ENCODE measurements at places on chromosomes 6 and 20. TPM values are rescaled to one million over a fixed set of nuclear protein-coding genes. Genes with fewer than 3 reads are reported as not detected.

The GABRR1 gene
- 4.6 TPM for total RNA-seq

The ULBP1 gene
- 0.60 TPM for total RNA-seq

The HLA-DPB1 gene
- total RNA-seq = 6.7 TPM

The ZNF217 gene
- 16.4 TPM for total RNA-seq

The DEFB112 gene
- not detected for total RNA-seq

The BPI gene
- 2.4 TPM for total RNA-seq

The PRR18 gene
- 0.22 TPM for total RNA-seq

The ZBTB46 gene
- total RNA-seq = 12.1 TPM

The FRK gene
- 2.3 TPM for total RNA-seq

The ACOT8 gene
- 36.1 TPM for total RNA-seq

The IL17F gene
- not detected for total RNA-seq

The CST5 gene
- total RNA-seq = not detected

The MKKS gene
- total RNA-seq = 28.9 TPM

The KIAA1586 gene
- 55.0 TPM for total RNA-seq

The NKX2-2 gene
- total RNA-seq = not detected

The SOX12 gene
- 16.4 TPM for total RNA-seq

The MAP7 gene
- 40.2 TPM for total RNA-seq

The MOXD1 gene
- 16.7 TPM for total RNA-seq

The FHL5 gene
- 0.60 TPM for total RNA-seq

The XKR7 gene
- 8.2 TPM for total RNA-seq

The FAM83B gene
- total RNA-seq = 4.5 TPM

The EEF1E1 gene
- total RNA-seq = 38.6 TPM

The EZR gene
- total RNA-seq = 77.2 TPM

The MYL9 gene
- total RNA-seq = 15.0 TPM

The GNAS-AS1 gene
- total RNA-seq = 1.8 TPM

The BTN2A1 gene
- total RNA-seq = 15.9 TPM

The FGD2 gene
- total RNA-seq = 13.2 TPM

The BACH2 gene
- total RNA-seq = 33.6 TPM

The NOL7 gene
- total RNA-seq = 77.8 TPM

The FOXQ1 gene
- 2.7 TPM for total RNA-seq

The DAAM2 gene
- 28.1 TPM for total RNA-seq

The ROS1 gene
- total RNA-seq = not detected

The ELOVL2 gene
- 19.6 TPM for total RNA-seq

The KIF6 gene
- total RNA-seq = 6.2 TPM

The LY86 gene
- total RNA-seq = 2.1 TPM

The TFAP2D gene
- total RNA-seq = 1.3 TPM

The SOX4 gene
- total RNA-seq = 232 TPM

The PRND gene
- 14.6 TPM for total RNA-seq

The TUBB1 gene
- 3.7 TPM for total RNA-seq

The EPHA7 gene
- total RNA-seq = 39.6 TPM

The COL19A1 gene
- 2.3 TPM for total RNA-seq

The CPNE5 gene
- 10.8 TPM for total RNA-seq

The NEU1 gene
- total RNA-seq = 32.8 TPM

The SCRT2 gene
- total RNA-seq = 4.3 TPM

The PDE10A gene
- 19.6 TPM for total RNA-seq

The RSPH4A gene
- total RNA-seq = 2.8 TPM

The RRAGD gene
- total RNA-seq = 33.8 TPM

The TPX2 gene
- total RNA-seq = 20.2 TPM

The BTBD3 gene
- total RNA-seq = 134 TPM
